Melanocyte of skin (primary cell): ENCODE measurements at places on chromosomes 7 and 10. TPM values are rescaled to one million over a fixed set of nuclear protein-coding genes. Genes with fewer than 3 reads are reported as not detected.

Gene FAM13C
- total RNA-seq: under 0.01 and 1.8 TPM in 2 replicates

Gene SLIT1
- total RNA-seq: under 0.01 TPM in 2 replicates

Gene FASTK
- 80.3 and 86.0 TPM in 2 replicates for total RNA-seq

Gene ALDH18A1
- total RNA-seq: 44.4 and 84.3 TPM in 2 replicates

Gene RASA4B
- under 0.01 and 0.73 TPM in 2 replicates for total RNA-seq

Gene CPA2
- not detected in 2 replicates for total RNA-seq

Gene PGAM2
- not detected in 2 replicates for total RNA-seq

Gene PTPRN2
- under 0.01 TPM in 1 of 2 replicates, not detected in the other for total RNA-seq
